WTC11 (cell line): ENCODE measurements at places on chromosomes 6 and 20. TPM values are rescaled to one million over a fixed set of nuclear protein-coding genes. Genes with fewer than 3 reads are reported as not detected.

The BTN1A1 gene
- total RNA-seq, result 0.14 to 0.15 TPM in 2 of 3 replicates, not detected in the other

The LSM14B gene
- total RNA-seq, result 67.4 to 73.5 TPM (median 69.7 TPM) in 3 replicates

The LIN28B gene
- 73.4 to 82.0 TPM (median 81.9 TPM) in 3 replicates for total RNA-seq

The NCOA5 gene
- 16.5 to 20.5 TPM (median 16.5 TPM) in 3 replicates for total RNA-seq

The PGBD1 gene
- 6.8 to 7.5 TPM (median 6.9 TPM) in 3 replicates for total RNA-seq

The CALHM6 gene
- total RNA-seq, result 0.21 to 1.4 TPM (median 0.44 TPM) in 3 replicates

The C20orf96 gene
- 22.1 to 30.3 TPM (median 27.8 TPM) in 3 replicates for total RNA-seq

The EYA4 gene
- 0.14 to 0.32 TPM (median 0.24 TPM) in 3 replicates for total RNA-seq

The SNPH gene
- 3.5 to 4.4 TPM (median 3.6 TPM) in 3 replicates for total RNA-seq

The TBXT gene
- total RNA-seq, result 0.15 to 0.50 TPM (median 0.21 TPM) in 3 replicates

The NOX3 gene
- total RNA-seq, result 0.09 TPM in 1 of 3 replicates, not detected in the others

The PGC gene
- 0.55 to 0.63 TPM (median 0.62 TPM) in 3 replicates for total RNA-seq

The MYB gene
- total RNA-seq, result 4.3 to 6.1 TPM (median 5.1 TPM) in 3 replicates

The DIDO1 gene
- total RNA-seq, result 69.3 to 87.3 TPM (median 71.6 TPM) in 3 replicates

The PLA2G7 gene
- 2.3 to 2.4 TPM (median 2.3 TPM) in 3 replicates for total RNA-seq

The TRIM15 gene
- total RNA-seq, result 0.32 to 0.53 TPM (median 0.35 TPM) in 3 replicates

The CENPB gene
- total RNA-seq, result 55.3 to 58.7 TPM (median 57.6 TPM) in 3 replicates

The DNMT3B gene
- 638 to 682 TPM (median 641 TPM) in 3 replicates for total RNA-seq

The HLA-A gene
- total RNA-seq, result 93.2 to 135 TPM (median 134 TPM) in 3 replicates

The CGA gene
- total RNA-seq, result not detected in 3 replicates

The VSTM2L gene
- 1.7 to 2.1 TPM (median 1.9 TPM) in 3 replicates for total RNA-seq

The EYS gene
- total RNA-seq, result 0.18 TPM in 1 of 3 replicates, not detected in the others

The SASH1 gene
- total RNA-seq, result 21.7 to 27.4 TPM (median 24.0 TPM) in 3 replicates

The ITPA gene
- 83.4 to 104 TPM (median 88.5 TPM) in 3 replicates for total RNA-seq

The DDO gene
- not detected in 3 replicates for total RNA-seq

The ARFGEF3 gene
- 20.0 to 20.5 TPM (median 20.1 TPM) in 3 replicates for total RNA-seq

The SH3BGRL2 gene
- total RNA-seq, result 13.8 to 16.5 TPM (median 15.5 TPM) in 3 replicates

The ASIP gene
- not detected in 3 replicates for total RNA-seq

The RBPJL gene
- total RNA-seq, result 0.78 to 0.85 TPM (median 0.80 TPM) in 3 replicates

The EPM2A gene
- total RNA-seq, result 4.8 to 5.3 TPM (median 5.1 TPM) in 3 replicates

The C20orf144 gene
- total RNA-seq, result 0.09 to 0.21 TPM (median 0.14 TPM) in 3 replicates

The TRDN gene
- total RNA-seq, result 39.8 to 56.4 TPM (median 56.1 TPM) in 3 replicates

The VGLL2 gene
- 0.11 TPM in 1 of 3 replicates, not detected in the others for total RNA-seq

The FAM229B gene
- 19.7 to 26.4 TPM (median 20.0 TPM) in 3 replicates for total RNA-seq

The HUS1B gene
- total RNA-seq, result 0.89 to 1.1 TPM (median 0.89 TPM) in 3 replicates

The GFOD1 gene
- 5.2 to 8.5 TPM (median 5.8 TPM) in 3 replicates for total RNA-seq

The GPR63 gene
- 7.4 to 7.8 TPM (median 7.8 TPM) in 3 replicates for total RNA-seq

The NR2E1 gene
- total RNA-seq, result not detected in 3 replicates

The TFAP2C gene
- 18.4 to 23.7 TPM (median 19.8 TPM) in 3 replicates for total RNA-seq

The RAD21L1 gene
- total RNA-seq, result 0.62 to 0.77 TPM (median 0.73 TPM) in 3 replicates

The CPNE5 gene
- total RNA-seq, result 0.44 to 0.71 TPM (median 0.48 TPM) in 3 replicates

The HLA-DQB1 gene
- 0.83 to 3.8 TPM (median 2.6 TPM) in 3 replicates for total RNA-seq

The LTB gene
- 1.0 to 1.5 TPM (median 1.3 TPM) in 3 replicates for total RNA-seq

The SOX4 gene
- 167 to 182 TPM (median 169 TPM) in 3 replicates for total RNA-seq

The GJA10 gene
- total RNA-seq, result not detected in 3 replicates

The GTSF1L gene
- not detected in 3 replicates for total RNA-seq

The FOXF2 gene
- total RNA-seq, result 0.07 to 0.11 TPM in 2 of 3 replicates, not detected in the other

The ECT2L gene
- not detected in 3 replicates for total RNA-seq

The MLIP gene
- not detected in 3 replicates for total RNA-seq

The FAM210B gene
- total RNA-seq, result 16.5 to 19.1 TPM (median 16.5 TPM) in 3 replicates

The RNF39 gene
- 4.2 to 5.1 TPM (median 4.5 TPM) in 3 replicates for total RNA-seq
